ENCODE measurements at places on chromosomes 2 and 18.

- DNase-seq = no peak
Measured at GRCh38 chr2:105383432-105384166, 15.3 kb downstream of the FHL2 start.

GRCh38 chr2:186546846-186547245 lies 43.0 kb upstream of the ITGAV start:
- no peak for DNase-seq

- no peak for DNase-seq
Measured at GRCh38 chr18:48138210-48138609, 207.8 kb upstream of the SMAD2 start.

- no peak for DNase-seq
Measured at GRCh38 chr2:145875016-145875415, 1355.1 kb upstream of the ZEB2 start.

All from posterior cingulate gyrus (tissue), 11 donors.